ENCODE measurements at places on chromosomes 11 and 22.

GRCh38 chr11:68043349-68044144 lies 4.7 kb downstream of the TCIRG1 start:
- peak; percentile 79 for DNase-seq

DNA sequence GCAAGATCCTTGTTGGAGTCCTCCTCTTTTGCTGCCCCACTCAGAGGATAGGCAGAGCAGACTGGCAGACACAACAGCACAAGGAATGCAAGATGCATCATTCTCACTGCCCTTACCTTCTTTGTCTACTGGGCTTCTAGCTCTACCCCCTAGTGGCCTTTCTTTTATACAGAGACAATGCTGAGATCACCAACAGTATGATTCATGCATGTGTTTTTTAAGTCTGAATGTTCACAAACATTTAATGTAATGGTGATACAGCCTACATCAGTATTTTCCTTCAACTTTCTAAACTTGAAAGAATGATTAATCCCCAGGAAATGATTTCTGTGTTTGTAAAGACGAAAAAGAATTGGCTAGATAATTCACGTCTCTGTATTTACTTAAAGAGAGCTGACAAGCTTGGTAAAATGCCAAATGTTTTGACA lies at the start of gene MMP10:
Gene MMP10, minus strand, starts transcription at position 138 of the 428 bp plus-strand sequence. Its CDS starts 37 bp downstream, at position 101.
- DNase-seq, result peak; percentile 56

- no peak for DNase-seq
These were observed 390.5 kb downstream of the TBC1D22A start for GRCh38 chr22:47152938-47153337.

- no peak for DNase-seq
These were observed 31.6 kb downstream of the BRSK2 start for GRCh38 chr11:1421291-1421690.

GRCh38 chr11:76270389-76270788 lies 64.1 kb upstream of the WNT11 start:
- DNase-seq, result no peak

DNA sequence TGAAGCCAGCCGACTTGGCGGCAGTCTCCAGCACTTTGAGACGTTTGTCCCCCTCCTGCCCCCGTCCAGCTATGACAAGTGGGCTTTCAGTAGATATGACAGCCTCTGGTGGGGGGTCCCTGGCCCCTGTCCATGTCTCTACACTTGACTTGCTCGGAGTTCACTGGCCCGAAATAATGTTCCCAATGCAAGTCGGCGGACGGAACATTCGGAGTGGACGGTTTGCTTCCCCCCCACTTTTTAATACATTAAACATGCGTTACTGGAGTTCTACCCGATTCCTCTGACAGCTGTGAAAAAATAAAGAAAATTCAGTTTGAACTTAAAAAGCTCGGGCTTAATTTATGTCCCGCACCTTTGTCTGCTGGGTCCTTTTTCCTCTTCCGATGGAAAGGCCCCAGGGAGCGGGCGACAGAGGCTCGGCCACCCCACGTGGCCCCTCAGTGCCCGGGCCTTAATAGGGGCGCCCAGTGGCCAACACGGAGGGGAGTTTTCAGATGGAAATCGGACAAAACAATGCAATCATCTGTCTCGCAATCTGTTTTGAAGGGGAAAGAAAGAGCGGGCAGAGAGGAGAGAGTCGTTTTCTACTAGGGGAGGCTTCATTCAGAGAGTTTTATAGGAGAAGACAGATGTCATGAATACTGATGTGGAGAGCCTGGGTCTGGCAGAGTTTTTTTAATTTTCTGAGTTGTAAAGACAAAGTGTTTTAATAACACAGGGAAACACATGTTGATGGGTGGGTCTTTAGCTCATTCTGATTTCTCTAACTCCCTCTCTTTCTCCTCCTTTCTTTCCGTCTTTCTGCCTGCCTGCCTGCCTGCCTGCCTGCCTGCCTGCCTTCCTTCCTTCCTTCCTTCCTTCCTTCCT lies 50.2 kb downstream of the SMIM38 start:
- DNase-seq, result no peak

DNA sequence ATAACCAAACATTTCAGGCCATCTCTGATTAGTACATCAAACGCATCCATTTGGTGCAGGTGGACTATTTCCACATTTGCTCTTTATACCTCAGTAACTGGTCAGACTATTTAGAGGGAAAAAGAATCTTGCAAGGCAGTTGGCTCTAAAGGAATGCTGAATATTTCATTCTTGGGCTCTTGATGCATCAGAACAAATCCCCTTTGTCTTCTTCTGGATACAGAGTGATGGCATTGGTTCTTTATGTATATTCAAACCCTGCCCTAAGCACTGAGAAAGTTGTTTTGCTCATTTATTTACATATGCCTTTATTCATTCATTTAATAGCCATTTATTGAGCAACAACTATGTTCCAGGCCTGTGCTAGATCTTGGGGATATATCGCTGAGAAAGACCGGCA lies 31.1 kb upstream of the RAB30 start:
- DNase-seq, result no peak

DNA sequence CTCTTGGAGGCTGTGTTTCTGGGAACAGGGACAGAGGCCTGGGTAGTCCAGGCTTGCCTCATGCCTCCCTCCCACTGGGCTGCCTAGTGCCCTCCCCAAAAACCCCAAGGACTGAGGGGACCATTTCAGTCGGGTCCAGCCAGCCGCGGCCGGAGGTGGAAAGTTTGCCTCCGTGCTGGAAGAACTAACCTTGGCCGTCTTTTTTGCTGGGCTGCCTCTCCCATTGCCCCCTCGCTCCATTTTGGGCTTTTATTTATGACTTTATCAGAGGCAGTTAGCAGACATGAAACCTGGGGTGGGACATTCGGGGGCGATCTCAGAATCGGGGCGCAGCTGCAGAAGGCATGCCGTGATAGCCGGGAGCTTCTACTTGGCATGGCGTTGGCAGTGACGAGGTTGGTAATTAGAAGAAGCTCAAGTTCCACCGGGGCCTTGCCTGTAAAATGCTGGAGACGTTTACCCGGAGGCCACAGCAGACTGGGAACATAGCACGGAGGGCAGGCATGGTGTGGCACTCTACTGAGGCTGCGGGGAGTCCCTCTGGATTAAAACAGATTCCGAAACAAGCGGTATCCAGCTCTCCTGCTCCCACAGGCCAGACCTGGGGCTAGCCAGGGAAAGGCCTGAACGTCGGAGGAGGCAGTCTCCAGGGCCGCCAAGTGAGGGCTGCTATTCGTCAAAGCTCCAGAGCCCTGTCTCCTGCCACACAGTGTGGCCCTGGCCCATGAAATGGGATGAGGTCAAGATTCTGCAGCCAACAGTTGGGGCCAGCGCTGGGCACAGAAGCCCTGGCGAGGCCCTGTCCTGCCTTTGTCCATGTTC lies 76.4 kb upstream of the PPARA start:
- no peak for DNase-seq

- DNase-seq, result no peak
These were observed 125.6 kb downstream of the SNX19 start for GRCh38 chr11:130790689-130791088.

- no peak for DNase-seq
These were observed 1862.9 kb upstream of the RAG2 start for GRCh38 chr11:38460896-38461295.

DNA sequence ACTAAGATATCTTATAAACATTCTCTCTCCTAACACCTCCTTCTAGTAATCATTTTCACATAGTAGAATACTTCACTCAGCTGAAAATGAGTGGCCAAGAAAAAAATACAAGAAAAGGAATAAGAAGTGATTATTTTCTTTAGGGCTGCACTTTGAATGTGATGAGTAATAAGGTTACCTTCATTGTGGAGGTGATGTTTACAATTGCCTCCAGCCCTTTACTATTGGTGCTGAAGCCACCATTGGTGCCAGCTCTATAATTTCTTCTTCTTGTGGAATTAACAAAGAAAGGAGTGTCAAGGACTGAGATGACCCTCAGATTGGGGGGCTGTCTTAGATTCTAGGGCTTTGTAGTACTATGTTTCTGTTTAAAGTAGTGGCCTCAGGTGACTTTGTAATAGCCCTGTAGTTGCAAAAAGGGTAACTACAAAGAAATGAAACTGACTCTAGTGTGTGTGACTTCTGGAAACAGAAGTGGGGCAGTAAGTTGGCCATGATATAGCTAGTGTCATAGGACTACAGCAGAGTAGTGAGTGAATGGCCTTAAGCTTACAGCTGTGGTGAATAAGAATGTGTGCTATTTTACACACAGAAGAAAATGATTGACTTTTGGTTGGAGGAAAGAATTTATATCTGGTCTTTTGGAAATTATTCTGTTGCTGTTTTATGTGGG lies 287.2 kb downstream of the TMEM135 start:
- DNase-seq, result no peak

DNA sequence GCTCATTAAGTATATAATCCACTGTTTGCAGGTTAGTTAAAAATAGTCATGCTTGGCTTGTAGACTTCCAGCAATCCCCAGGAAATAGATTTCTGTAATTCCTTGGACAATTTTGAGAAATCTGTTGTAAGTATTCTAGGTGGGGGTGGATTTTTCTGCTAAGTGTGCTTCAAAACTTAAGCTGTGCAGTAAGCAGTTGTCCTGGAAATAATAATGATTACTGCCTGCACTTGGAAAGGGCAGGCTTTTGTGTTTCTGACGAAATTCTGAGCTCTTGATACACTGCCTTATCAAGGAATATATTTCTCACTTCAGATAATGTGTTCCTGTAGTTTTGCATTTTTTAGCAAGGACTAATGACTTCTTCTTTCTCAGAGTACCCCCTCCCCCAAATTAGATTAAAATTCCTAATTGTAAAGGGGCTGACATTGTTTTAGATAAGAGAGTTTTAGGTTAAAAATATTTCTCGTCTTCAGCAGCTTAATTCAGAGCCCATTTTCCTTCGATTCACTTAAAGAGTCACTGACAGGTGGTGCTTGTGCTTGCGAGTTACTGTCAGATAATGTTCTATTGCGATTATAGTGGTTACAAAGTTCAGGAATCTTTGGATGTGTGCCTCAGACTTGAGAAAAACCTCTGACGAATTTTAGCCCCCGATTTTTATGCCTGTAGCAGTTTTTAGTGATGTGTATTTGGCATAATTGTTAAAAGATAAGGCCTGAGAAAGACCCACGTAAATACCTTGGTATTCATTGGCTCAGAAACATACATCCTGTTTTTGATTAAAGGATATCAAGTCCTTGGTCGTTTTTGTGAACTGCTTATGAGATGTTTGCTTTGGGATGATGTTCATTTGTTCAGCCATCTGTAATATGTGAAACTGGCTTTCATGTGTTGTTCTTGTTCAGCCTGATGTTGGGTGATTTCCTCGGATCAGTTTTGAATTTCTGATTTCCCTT lies 120.5 kb downstream of the HIPK3 start:
- no peak for DNase-seq

DNA sequence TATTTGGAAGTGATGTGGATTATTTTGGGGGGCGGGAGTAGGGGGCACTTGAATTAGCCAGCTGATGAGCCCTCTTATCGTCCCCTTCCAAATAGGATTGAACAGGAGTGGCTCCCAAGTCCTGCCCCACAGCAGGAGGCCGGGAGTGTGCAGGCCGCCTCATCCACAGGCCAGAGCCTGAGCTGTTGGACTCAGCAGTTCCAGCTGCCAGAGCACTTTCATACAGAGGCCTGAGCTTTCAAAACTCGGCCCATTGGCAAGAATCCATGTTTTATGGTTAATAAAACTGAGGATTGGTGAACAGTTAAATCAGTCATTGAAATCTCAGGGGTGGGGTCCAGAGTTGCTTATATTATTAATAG lies 9.6 kb downstream of the FAM118A start:
- DNase-seq, result no peak

DNA sequence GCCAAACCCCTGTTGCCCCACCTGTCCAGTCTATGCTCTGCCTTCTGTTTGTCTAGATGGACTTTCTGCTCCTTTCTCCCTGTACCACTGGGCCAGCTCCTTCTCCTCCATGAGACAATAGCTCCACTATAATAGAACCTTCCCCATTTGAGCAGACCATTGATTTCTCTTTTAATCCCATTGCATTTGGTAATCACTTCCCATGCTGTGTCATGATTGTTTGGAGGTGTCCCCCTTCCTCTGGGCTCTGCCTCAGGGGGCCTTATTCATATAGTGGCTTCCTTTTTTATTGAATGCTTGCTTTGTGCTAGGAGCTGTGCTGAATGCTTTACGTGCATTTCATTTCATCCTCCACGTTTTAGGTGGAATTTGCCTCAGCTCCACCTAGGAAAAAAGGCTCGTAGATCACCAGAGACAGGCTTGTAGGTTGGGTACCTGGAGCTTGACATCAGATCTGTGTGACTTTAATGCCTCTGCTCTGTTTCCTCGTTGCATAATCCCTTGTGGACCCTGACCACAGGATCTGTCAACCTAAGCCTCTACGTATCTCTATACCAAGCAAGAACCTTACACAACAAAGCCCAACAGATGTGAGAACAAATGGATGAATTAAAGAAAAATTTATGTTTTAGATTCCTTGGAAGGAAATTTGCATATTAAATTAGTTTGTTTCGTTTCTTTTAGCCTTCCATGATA lies 106.2 kb upstream of the RASSF10 start:
- DNase-seq, result no peak

DNA sequence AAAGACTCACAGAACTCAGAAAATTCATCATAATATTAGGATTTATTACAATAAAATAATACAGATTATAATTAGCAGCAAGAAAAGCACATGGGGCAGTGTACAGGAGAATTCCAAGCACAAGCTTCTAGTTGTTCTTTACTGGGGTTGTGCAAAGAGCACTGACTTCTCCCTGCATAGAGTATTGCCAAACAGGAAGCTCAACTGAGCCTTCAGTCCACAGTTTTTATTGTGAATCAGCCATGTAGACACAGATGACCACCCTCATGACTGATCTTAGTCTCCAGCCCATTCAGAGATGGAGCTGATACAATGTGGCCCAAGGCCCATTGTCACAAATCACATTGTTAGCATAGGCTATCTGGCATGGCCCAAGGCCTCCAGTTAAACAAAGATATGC lies 798.9 kb downstream of the KCNA4 start:
- no peak for DNase-seq

- peak; percentile 17 for DNase-seq
These were observed 86.6 kb upstream of the ARHGAP32 start for GRCh38 chr11:129278586-129279319.

DNA sequence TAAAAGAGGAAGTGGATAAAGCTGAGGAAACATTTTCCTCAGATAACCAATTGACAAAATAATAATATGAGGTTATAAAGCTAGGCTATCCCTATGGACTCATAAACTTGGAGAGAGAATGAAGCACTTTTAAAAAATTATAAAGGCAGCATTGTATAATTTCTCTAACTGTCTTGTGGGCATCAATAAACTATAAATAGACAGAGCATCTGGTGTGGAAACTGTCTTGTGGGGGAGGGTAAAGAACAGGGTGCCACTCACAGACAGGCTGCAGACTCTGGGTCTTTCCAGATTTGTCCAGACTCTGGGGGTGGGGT lies 333.5 kb downstream of the BUD13 start:
- DNase-seq, result no peak
